ENCODE measurements at places on chromosomes 13 and 19.

- DNase-seq = no peak
Observed at GRCh38 chr19:35249146-35249847, 495 bp downstream of the LSR start.

DNA sequence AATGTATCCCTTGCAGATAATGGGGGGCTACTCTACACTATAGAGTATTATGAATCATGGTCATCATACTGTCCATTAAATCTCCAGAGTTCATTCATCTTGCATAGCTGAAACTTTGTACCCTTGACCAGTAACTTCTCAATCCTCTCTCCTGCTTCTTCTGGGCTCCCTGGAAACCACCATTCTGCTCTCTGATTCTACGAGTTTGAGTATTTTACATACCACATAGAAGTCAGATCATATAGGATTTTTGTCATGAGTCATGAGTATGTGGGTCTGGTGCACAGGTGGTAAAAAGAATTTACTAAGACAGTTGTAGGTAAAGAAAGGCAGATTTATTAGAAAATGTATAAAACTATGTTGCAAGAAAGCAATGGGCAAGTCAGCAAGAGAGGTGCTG lies 41.9 kb downstream of the WTIP start:
- DNase-seq = no peak

DNA sequence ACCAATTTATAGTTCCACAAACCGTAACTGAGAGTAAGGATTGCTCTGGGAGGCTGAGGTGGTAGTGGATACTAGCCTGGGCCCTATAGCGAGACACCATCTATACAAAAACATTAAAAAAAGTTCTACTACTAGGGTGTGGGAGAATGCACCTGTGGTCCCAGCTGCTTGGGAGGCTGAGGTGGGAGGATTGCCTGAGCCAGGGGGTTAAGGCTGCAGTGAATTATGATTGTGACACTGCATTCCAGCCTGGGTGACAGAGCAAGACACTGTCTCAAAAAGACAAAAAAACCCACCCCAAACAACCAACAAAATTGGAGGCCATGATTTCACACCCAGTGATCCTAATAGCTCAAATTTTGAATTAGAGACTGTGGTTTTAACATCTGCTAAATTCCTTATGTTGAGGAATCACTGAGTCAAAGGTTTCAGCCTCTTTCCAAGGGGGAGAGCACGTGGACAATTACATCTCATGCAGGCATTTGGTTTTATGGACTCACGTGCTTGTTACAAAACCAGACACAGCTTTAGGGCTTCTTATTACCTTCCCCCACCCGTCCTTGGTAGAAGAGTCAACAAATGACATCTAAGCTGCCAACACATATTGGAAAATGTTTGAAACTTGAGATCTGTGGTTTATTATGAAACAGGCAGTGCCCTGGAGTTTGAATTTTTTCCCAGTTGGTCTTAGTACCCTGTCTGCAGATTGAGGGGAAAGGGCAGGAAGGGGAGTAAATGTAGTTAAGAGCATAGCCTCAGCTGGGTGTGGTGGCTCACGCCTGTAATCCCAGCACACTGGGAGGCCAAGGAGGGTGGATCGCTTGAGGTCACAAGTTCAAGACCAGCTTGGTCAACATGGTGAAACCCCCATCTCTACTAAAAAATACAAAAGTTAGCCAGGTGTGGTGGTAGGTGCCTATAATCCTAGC lies 18.5 kb downstream of the CYP2A6 start:
- peak; percentile 99 for DNase-seq

DNA sequence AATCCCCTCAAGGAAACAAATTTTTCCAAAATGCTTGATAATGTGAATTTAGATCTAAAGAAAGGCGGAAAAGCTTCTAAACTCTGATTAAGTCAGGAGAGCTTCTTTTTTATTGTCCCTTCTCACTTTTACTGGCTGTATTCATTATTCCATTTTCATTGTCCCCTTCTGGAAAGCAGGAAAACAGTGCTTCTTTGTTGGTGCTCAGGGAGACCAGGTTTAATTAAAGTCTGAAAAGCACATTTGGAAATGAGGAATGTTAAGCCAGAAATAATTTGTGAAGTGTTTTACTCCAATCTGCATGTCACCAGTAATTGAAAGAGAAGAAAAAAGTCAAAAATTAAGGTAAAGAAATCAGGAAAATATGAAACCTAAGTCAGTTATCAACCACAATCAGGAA lies 43.5 kb upstream of the TSC22D1 start:
- DNase-seq = no peak

All from stromal cell of bone marrow (primary cell).